Posterior vena cava (tissue), 2 donors: ENCODE measurements at places on chromosomes 7 and 10. TPM values are rescaled to one million over a fixed set of nuclear protein-coding genes. Genes with fewer than 3 reads are reported as not detected.

DNA sequence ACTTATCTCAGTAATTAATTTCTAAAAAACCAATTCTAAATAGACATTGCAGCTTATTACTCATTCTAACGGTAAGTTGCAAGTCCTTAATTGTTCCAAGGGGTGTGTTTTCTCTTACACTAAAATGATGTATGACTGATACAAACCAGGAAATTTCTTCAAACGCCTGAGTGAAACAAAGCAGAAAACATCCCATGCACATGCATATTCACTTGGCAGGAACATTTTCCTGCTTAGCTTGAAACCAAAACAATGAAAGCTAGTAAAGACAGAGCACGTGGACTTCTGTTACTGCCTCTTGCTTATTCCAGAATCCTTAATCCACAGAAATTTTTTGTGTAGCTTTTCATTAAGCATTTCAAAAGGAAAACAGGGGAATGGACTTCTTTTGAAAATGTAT lies 187.7 kb downstream of the MTERF1 start:
- no peak for DNase-seq

- DNase-seq, result no peak
Observed at GRCh38 chr7:37364856-37365255, 83.8 kb downstream of the ELMO1 start.

- no peak for DNase-seq
Observed at GRCh38 chr10:34816501-34817002, 1.5 kb upstream of the PARD3 start.

DNA sequence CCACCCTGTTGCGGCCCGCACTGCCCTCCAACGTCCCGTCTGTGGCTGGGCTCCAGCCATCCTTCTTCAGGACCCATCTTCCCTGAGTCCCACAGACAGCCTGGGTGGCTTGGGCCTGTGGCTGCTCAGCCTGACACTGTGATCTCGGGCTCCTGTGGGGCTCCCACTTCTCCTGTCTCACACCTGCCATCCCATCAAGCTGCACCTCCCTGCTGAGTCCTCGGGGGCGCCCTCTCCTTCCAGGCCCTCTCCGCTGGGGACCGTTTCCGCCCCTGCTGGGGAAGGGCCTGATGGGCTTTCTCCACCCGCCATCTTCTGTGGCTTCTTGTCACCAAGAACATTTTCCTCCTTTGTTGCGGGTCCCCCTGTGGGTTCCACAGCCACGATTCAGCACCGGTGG lies 173.8 kb upstream of the PPP2R2D start:
- peak; percentile 75 for DNase-seq

DNA sequence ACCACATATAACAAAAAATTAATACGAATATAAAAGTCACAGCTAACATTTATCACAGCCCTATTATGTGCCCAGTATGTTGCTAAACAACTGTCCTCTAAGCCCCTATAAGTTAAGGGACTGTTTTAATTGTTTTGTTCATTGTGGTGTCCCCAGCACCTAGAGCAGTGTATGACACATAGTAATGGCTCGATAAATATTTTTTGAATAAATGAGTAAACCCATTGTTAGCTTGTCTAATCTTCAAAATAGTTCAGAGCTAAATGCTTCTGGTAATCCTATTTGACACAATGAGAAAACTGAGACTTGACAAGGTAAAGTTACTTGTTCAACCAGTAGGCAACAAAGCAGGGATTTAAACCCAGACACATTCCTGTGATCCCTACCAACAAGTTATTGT lies 78.4 kb upstream of the NEUROD6 start:
- no peak for DNase-seq

- no peak for DNase-seq
Observed at GRCh38 chr10:10938676-10939075, 79.0 kb upstream of the CELF2 start.

- DNase-seq, result no peak
Observed at GRCh38 chr10:84715911-84716310, 387.5 kb downstream of the CCSER2 start.

PGAM2 gene
- 2.1 TPM for total RNA-seq

SLC16A12 gene
- 0.57 TPM for total RNA-seq

ZNF32 gene
- 27.5 TPM for total RNA-seq

DNA sequence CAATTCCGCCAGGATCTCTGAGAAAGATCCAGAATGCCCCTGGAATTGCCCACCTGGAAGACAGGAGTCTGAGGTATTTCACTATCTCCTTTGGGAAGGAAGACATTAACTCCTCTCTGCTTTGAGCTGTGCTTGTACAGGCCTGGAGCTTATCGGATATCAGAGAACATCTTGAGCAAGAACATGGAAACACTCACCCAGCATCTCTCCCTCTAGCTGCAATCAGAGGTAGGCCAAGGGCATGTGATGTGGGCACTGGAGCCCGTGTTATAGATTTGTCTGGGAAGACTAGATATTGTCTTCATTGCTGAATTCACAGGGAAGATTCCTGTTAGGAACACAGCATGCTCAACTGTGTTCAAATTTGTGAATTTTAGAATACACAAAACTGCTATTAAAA lies 233.9 kb downstream of the PHF14 start:
- no peak for DNase-seq

C7orf57 gene
- total RNA-seq, result not detected
